PC-3 (cell line): ENCODE measurements at places on chromosomes 2 and 18. TPM values are rescaled to one million over a fixed set of nuclear protein-coding genes. Genes with fewer than 3 reads are reported as not detected.

DNA sequence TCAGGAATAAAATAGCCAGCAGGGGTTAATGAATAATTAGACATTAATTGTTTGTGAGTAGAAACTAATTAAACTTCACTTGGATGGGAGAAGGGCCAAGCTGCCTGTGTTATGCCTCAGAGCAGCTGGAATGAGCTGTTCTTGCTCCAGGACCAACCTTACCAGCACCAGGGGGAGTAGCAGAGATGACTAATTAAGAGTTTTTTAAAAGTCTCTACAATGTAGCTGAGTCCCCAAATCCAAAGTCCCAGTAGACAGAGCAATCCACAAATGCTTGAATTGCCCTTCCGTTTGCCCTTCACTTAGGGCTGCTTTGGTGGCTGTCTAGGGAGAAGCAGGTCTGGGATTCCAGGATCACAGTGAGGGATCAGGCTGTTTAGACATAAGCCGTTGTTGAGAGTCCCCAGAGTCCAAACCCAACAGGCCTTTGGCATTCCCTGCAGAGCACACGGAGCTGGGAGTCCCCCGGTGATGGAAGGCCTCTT, 59.4 kb downstream of the RHOB start:
- DNase-seq = peak; percentile 28

- no peak for DNase-seq
These were observed 4.3 kb downstream of the MYL12A start for GRCh38 chr18:3251963-3252277.

- no peak for DNase-seq
These were observed 228.6 kb downstream of the TNS1 start for GRCh38 chr2:217774232-217774631.

DNA sequence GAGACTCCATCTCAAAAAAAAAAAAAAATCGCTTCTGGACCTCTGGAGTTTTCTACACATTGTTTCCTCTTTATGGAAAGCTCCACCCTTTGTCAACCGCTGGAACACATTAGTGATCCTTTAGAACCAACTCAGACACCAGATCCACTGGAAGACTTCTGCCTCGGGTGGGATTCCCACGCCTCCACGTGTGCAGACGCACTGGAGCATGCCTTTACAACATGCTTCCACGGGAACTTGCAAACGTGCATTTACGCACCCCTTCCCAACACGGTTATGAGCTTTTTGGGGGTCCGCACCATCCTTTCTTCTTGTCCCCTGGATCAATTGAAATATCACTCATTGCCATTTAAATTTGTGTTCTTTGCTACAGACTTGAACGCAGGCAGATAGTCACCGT, 5.1 kb downstream of the CYS1 start:
- DNase-seq = no peak

GRCh38 chr2:160241251-160242137, 41.4 kb upstream of the ITGB6 start:
- DNase-seq = peak; percentile 82

DNA sequence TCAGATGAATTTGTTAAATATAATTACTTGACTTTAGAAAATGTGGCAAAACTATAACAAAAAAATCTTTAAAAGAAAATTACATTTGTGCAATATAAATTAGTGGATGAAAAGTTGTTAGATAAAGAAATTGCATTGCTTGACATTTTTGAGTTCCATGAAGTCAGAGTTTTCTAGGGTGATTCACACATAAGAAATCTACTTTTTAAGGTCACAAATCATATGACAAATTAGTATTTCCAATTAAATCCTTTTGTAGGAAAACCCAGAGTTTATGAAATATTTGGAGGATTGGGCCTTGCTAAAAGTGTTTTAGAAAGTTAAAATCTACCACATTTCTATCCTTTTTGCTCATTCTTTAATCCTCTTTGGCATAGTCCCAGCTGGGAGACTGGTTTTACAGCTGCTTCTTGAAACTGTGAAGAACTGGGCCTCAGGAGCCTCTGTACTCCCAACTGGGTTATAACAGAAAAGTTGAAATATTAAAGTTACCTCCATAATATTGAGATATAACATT, 289.2 kb downstream of the LRRTM4 start:
- no peak for DNase-seq

DNA sequence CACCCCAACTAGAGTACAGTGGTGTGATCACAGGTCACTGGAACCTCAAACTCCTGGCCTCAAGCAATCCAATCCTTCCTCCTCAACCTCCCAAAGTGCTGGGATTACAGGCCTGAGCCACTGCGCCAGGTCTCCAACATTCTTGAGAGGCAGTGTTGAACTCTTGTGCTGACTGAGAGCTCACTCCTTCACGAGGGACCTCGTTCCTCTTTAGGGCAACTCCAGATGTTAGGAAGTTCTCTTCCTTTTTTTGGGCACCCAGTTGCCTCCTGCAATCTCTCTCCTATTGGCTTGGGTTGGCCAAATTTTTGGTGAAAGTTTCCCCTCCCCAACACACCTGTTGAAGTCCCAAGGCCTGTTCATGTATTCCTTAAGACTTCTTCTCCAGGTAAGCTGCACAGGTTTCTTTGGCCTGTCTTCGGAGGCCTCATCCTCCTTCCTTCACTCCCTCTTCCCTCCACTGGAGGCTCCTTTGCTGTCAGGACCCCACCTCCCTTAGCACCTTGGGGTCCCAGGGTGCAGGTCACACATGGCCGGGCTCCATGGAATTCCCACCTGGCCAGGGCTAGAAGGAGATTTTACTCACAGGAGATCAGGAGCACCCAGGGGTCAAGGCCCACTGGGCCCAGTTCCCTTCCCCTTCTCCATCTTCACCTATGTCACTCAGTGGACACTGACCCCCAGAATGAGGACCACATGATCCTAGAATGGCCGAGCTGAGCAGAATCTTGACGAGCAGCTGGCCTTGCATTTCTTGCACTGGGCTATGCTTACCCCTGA, 94.6 kb upstream of the SMAD2 start:
- DNase-seq = no peak

GRCh38 chr2:235206399-235206798, 254.6 kb downstream of the SH3BP4 start:
- no peak for DNase-seq

RTP5 gene
- not detected in 2 replicates for total RNA-seq

REG3G gene
- total RNA-seq = not detected in 2 replicates
